ENCODE measurements at places on chromosomes 2 and 18.

- DNase-seq = no peak
Measured at GRCh38 chr2:202064171-202064880, 8.7 kb upstream of the KIAA2012 start.

GRCh38 chr18:27301615-27302378 lies 116.7 kb upstream of the CHST9 start:
- DNase-seq = no peak

DNA sequence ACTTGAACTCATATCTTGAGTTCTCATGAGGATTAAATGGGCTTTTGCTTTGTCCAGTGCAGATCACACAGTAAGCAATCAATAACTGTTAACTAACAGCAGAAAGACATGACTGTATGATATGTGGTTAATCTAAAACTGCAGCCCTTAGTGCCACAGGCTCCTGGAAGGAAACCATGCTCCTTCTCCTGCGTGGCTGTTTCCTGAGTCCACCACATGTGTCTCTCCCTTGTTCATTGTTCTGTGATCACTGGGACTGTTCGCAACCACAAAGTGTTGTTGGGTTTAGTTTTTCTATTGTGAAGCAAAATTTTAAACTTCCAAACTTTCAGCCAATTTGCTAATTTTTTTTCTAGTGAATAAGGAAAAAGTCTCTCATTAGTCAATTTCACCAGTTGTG lies 130.9 kb upstream of the PTPRM start:
- no peak for DNase-seq

DNA sequence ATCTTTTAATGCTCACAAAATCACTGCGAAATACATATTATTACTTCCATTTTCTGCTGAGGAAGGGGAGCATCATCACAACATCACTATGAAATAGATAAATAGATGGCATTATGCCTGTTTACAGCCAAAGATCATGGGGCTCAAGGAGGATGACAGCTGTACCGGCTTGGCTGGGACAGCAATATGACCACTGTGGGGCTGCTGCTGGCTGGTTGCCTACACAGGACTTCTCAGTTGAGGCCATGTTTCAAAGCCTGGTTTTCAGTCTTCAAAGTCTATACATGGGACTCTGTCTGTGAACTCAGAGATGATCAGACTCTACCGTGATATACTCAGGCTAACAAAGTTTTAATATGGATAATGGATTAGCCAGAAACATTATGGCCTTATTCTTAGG lies 58.7 kb downstream of the SPATS2L start:
- DNase-seq = no peak

GRCh38 chr2:127000937-127001336 lies 102.2 kb downstream of the TEX51 start:
- DNase-seq = no peak

GRCh38 chr2:154324601-154325000 lies 373.9 kb upstream of the KCNJ3 start:
- no peak for DNase-seq

DNA sequence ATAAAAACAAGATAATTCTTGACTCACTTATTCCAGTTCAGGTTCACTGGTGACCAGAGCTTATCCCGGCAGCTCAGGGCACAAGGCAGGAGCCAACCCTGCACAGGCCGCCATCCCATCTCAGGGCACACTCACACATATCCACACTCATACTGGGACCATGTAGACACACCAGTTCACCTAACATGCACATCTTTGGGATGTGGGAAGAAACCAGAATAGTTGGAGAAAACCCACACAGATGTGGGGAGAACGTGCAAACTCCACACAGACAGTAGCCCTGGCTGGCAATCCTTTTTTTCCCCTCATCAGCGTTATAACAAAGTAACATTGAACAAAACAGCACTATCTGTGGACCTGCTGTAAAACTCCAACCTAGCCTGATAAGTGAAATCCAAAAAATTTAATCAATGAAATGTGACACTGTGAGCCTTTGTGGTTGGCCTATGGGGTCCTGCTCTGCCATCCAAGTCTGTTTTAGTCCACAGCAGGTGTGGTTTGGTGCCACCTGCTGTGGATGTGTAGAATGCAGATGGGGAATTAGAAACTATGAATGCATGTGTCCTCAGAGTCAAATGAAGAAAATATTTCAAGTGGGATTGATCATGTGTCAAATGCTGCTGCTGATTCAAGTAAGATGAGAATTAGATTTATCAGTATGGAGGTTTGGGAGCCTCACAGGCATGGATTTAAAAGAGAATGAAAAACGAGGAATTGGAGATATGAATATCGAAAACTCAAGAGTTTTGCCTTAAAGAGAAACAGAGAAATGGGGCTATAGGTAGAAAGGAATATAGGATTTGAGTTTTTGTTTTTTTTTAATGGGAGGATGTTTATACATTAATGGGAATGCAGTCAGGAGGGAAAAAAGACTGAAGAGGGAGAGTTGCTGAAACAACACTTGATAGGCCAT lies 47.0 kb downstream of the UGP2 start:
- DNase-seq = no peak

GRCh38 chr2:34785206-34785785 lies 1186.2 kb upstream of the FAM98A start:
- no peak for DNase-seq

GRCh38 chr2:194443926-194444325 lies 1213.1 kb upstream of the SLC39A10 start:
- no peak for DNase-seq

DNA sequence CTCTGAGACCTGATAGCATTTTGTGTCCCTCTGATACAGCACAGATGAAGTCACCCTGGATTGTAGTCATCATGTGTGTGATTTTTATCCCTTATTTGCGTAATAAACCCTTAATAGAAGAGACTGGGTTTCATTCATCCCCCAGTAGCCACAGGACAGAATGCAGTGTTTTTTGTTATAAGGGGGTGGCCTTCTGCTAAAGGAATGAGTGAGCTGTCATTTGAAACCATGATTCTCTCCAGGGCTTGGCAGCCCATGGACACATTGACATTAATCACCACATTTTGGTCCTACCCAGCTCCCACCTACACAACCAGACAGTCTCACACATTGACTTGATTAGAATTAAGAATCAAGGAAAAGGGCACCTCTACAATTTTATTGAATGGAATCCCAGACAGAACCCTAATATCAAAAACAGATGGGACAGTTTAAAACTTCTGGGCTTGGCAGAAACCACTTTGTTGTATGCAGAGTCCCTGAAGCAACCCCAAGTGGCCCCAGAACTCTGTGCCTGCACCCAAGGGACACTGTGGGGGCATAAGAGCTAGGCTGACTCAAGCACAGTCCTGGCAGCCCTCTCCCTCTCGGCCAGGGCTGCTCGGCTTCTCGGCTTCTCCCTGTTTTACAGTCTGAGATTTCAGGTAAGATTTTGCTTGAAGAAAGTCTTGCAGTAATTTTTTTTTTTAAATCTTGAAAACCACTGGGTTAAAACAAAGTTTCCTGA lies 254.0 kb upstream of the SLC14A2 start:
- peak; percentile 48 for DNase-seq

- DNase-seq = no peak
Measured at GRCh38 chr18:3400567-3401296, 49.2 kb upstream of the TGIF1 start.

GRCh38 chr18:76844144-76844543 lies 21.8 kb downstream of the ZNF236 start:
- no peak for DNase-seq

- no peak for DNase-seq
Measured at GRCh38 chr2:202187570-202187969, 50.8 kb downstream of the SUMO1 start.

DNA sequence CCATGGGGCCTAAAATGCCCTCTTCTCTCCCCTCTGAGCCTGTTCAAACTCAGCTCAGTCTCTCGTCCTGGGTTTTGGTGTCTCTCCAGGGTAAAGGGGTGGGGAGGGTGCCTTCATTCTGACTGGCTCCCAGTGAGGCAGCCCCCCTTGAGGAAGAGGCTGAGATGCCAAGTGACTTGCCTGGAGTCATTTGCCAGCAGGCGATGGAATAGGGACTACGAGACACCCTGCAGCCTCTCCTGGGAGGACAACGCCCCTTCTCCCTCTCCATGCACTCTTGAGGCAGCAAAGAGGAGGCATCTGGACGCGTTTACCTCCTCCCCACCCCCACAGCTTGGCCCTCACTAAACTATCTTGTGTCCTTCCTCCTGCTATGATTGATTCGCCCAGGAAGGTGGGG lies 760 bp upstream of the STON1 start:
- DNase-seq = no peak

GRCh38 chr2:72696559-72696958 lies 129.3 kb downstream of the EXOC6B start:
- no peak for DNase-seq

DNA sequence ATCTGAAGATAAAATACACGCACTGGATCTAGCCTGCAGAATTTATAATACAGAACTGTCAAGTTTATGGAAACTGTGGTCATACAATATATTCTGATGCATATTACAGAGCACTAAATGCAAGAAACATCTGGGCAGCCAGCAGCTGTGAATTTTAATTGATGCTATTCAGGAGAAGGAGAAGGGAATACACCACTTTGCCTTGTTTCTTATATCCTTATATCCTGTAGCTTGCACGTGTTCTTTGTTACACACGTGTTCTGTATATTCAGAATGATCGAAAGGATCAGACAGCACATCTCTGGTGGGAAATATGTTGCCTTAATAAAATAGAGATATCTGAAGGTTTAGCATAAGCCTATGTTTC lies 335.8 kb downstream of the AGPS start:
- DNase-seq = no peak

DNA sequence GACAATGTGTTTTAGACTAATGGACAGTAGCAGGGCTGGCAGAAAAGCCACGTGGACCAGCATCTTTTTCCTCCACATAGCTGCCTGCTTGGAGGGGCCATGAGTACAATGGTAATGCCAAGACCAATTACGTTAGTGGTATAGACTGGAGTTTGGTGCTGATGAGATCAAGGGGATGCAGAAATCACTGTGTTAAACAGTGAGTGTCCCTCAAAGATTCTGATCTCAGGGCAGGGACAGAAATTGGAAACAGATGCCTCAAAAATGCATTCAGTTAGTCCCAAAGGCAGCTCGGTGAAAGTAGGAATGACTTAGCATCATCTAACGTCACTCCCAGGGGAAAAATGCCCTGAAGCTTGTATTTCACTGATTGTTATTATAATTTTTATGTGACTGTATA lies 72.4 kb downstream of the SLC16A14 start:
- no peak for DNase-seq

DNA sequence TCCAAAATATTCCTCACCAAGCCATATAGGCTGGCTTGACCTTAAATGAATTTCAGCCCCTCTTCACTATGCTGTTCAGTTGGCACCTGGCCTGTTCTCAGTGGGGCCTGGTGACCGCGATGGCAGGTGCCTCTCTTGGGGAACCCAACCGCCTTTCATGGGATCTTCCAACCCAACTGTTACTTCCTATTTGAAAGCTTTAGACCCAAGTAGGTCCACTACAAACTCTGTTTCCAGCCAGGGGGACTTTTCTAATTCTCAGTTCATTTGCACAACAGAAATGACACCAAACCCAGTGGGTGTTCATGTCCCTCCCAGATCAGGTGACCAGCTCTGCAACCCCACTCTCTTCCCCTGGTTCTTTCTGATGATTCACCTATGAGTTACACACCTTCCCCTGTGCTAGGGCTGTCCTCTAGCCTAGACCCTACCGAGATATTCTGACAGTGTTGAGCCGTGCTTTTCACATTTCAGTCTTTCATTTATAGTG lies 35.6 kb upstream of the NDUFV2 start:
- no peak for DNase-seq

DNA sequence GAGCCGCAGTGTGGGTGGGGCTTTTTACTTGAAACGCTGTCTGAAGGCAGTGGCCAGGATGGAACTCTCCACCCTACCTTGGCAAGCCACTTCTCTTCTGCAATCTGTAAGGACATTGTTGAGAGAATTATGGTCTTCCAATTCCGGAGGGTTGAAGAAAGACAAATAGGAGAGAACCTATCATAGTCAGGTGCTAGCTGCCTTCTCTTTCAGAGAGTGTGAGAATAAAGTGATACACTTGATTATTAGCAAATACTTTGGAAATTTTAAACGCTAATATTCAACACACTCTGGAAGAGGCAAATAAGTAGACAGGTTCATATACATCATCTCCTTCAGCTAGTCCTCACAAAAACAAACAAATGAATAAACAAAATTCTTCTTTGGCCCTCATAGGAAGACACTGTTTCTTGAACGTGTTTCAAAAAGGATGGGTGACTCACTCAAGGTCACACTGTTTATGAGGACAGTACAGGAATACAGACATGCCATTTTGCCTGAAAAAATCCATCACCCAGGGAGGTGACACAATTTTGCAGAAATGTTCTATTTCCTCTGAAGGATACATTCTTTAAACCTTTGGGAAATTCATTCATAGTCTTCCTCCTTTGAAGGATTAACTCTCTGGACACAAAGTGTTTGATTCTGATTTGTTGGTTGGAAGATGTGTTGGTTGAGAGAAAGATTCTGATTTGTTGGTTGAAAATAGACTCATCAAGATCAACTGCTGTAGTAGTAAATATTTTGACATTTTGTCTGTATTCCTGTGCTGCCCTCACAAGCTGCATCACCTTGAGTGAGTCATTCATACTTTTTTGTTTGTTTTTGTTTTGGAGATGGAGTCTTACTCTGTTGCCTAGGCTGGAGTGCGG lies 2.2 kb upstream of the IL1RN start:
- no peak for DNase-seq

DNA sequence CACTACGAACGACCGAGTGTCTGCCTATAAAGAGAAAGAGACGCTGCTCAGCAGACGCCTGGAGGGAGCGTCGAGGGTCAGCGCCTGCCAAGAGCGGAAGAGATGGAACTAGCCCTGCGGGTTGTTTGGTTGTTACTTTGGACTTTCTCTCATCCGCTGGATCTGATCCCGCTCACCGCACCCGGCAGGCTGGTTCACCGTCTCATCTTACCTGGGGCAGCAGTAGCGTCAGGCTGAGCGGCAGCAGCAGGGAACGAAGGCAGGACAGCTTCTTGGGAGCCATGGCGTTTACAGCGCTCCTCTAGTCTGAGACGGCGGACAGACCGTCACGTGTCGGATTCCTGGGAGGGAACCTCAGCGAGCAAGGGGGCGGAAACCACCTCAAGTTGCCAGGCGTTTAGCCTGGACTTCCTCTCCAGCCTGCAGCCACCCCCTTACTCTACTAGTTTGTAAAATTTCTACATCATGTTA lies 1.9 kb downstream of the GLB1L start:
- peak; percentile 71 for DNase-seq

GRCh38 chr18:23228102-23229061 lies 93.1 kb downstream of the CABLES1 start:
- DNase-seq = no peak

- peak; percentile 61 for DNase-seq
Measured at GRCh38 chr18:50819027-50819727, 639 bp downstream of the MRO start.

- DNase-seq = no peak
Measured at GRCh38 chr2:201128933-201129505, 13.1 kb downstream of the CFLAR start.

- peak; percentile 92 for DNase-seq
Measured at GRCh38 chr2:30711646-30712085, 95.6 kb downstream of the CAPN13 start.

GRCh38 chr2:9287400-9288045 lies 80.9 kb downstream of the ASAP2 start:
- DNase-seq = no peak

GRCh38 chr18:75475228-75475627 lies 47.7 kb upstream of the SMIM21 start:
- DNase-seq = no peak

All from right cardiac atrium (tissue), 5 donors.